ENCODE measurements at places on chromosomes 7 and 10.

DNA sequence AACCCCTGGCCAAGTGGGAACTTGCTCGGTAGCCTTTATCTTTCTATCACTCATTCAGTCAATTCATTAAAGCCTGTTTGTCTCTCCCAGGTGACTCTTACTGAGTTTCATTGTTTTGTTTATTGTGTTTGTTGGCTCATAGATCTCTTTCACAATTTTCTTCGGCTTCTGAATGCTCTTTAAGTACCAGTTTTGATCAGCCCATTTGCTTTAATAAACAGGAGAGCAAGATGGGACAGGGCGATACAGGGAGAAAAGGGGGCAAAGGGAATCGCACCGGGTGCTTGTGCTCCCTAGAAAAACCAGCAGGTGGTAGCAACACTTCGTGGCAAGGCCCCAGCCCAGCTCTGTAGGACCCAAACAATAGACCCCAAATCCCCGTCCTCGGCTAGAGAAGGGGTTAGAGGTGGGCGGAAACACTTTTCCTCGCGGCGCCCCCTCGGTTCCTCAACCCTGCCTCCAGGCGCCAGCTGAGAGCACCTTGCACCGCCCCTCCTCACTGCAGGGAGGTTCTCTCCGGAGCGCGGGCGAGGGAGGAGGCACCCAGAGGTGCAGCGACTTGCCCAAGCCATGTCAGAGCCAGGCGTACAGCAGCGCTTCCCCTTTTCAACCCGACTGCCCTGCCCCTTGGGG, 1.0 kb upstream of the EPHB6 start:
- no peaks in the 10 kb centered on the region for H3K36me3 ChIP-seq
- H3K27me3 ChIP-seq: no peaks in the 10 kb centered on the region
- peak overlapping the region; percentile 93 for H3K27ac ChIP-seq
- H3K4me1 ChIP-seq: peaks cover 21% of the 10 kb centered on the region

DNA sequence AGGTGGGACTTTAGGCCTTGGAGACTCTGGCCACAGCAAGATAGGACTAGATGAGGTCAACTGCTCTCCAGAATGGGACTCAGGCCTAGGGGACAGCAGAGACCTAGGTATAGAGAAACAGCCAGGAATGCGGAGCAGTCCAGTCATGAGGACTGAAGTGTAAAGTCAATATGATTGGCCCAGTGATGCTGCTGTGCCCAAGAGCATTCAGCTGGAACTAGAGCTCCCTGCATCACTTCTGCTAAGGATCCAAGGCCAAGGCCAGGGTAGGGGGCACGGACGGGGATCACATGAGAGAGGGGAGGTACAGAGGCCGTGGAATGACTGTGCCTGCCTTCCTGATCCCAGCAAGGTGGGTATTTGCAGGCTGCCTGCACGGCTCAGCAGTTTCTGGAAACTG, 237.9 kb downstream of the FRMD4A start:
- no peak overlapping the region for H3K4me3 ChIP-seq
- H3K27me3 ChIP-seq: no peaks in the 10 kb centered on the region
- peaks cover 3% of the 10 kb centered on the region for H3K4me1 ChIP-seq
- no peak overlapping the region for H3K27ac ChIP-seq
- no peak for DNase-seq

DNA sequence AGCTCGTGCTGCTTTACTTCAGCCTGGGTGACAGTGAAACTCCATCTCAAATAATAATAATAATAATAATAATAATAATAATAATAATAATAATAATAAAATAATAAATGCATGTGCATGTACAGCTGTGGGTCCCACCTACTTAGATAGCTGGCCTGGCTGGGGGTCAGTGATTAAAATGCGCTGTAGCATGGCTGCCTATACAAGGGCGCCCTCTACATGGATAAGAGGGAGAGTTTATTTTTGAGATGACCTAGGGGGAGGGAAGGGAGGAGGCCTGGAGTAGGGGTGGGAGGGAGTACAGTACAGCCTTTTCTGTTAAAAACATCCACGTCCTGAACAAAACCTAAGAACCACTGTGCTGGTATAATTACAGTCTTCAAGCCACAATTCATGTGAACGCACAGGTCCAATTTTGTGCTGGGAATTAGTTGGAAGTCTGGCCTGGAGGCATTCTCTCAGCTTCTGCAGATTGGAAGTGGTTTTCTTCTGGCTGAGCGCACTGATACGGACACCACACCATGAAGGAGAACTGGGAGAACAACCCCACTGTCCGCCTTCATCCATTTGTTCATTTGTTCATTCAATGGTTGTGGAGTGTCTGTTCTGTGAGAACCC, 146.5 kb downstream of the TMEM178B start:
- no peaks in the 10 kb centered on the region for H3K36me3 ChIP-seq
- no peak overlapping the region for H3K27ac ChIP-seq
- H3K27me3 ChIP-seq: peaks cover 8% of the 10 kb centered on the region
- no peaks in the 10 kb centered on the region for H3K4me1 ChIP-seq

GRCh38 chr7:1270181-1270580, 37.5 kb downstream of the UNCX start:
- peaks cover 17% of the 10 kb centered on the region for H3K27me3 ChIP-seq
- no peak overlapping the region for H3K27ac ChIP-seq
- H3K4me3 ChIP-seq: no peak overlapping the region
- no peak for DNase-seq
- H3K4me1 ChIP-seq: no peaks in the 10 kb centered on the region

- DNase-seq: no peak
- H3K36me3 ChIP-seq: no peaks in the 10 kb centered on the region
- H3K27me3 ChIP-seq: peaks cover 3% of the 10 kb centered on the region
These were observed 56.1 kb downstream of the PAPSS2 start for GRCh38 chr10:87715552-87716347.

DNA sequence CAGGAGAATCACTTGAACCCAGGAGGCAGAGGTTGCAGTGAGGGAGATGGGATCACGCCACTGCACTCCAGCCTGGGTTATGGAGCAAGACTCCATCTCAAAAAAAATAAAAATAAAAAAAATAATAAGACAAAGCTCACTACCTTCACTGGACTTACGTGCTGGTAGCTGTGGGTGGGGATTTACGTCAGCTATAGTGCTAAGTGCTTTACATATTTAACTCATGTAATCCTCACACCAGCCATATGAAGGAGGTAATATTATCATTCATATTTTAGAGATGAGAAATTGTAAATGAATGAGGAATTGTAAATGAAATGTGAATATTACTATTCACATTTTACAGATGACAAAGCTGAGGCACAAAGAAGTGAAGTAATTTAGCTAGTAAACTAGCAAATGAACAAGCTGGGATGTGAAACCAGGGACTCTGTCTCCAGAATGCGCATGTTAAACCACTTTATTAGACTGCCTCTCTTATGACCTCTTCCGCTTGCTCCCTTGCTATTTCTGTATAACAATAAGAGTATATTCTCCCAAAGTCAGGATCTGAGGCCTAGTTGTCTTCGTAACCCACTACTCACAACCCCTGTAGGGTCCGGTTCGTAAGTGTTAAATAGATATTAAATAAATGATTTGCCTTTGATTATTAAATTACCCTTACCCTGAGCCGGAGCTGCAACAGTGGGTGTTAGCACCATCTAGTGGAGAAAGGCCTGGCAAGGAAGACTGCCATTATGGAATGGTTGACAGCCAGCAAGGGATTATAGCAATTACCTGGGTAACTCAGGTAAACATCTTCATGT, 70.2 kb downstream of the HTR7 start:
- no peak overlapping the region for H3K27ac ChIP-seq
- peaks cover 4% of the 10 kb centered on the region for H3K27me3 ChIP-seq
- H3K36me3 ChIP-seq: no peaks in the 10 kb centered on the region
- DNase-seq: no peak
- no peak overlapping the region for H3K4me3 ChIP-seq
- peaks cover 5% of the 10 kb centered on the region for H3K4me1 ChIP-seq

- peak; percentile 84 for DNase-seq
- peak within 1 kb of the TSS; percentile 88 for H3K27ac ChIP-seq
- H3K4me1 ChIP-seq: peaks cover 25% of the 10 kb centered on the region
- H3K36me3 ChIP-seq: peaks cover 11% of the 10 kb centered on the region
- H3K4me3 ChIP-seq: peak within 1 kb of the TSS; percentile 89
These were observed at the start of gene TRAPPC14 for GRCh38 chr7:100158229-100159098. Gene TRAPPC14, minus strand, starts transcription at chr7:100158723. Its CDS starts 224 bp downstream, at chr7:100158499.

DNA sequence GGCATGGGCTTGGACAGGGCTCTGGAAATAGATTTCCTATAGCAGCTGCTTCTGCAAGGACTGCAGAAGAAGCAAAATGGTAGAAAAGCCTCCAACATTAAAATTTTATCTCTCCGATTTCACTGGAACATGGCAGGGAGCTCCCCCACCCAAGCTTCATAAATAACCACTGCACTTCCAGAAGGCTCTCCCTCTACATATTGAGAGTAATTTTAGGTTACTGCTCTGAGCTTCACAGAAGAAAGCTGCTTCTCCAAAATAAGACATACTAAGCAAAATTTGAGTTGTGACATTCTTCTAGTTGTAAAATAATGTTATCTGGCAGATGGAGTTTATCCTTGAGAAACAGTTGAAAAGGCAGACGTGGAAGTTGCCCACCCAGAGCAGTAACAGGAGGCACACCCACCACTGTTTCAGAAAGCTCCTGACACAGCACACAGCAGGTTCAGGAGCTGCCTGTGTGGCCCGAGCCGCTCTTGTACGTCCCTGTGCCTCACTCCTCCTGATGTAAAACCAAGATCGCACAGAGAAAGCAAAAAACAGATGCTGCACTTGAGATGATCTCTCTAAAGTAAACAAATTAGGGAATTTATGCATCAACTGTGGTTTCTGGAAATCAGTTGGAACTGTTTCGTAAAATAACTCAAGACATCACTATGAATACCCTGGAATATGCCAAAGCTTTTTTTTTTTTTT, 621.0 kb downstream of the PARD3 start:
- no peak for DNase-seq
- no peaks in the 10 kb centered on the region for H3K4me1 ChIP-seq
- H3K36me3 ChIP-seq: no peaks in the 10 kb centered on the region
- H3K27ac ChIP-seq: no peak overlapping the region
- H3K4me3 ChIP-seq: no peak overlapping the region

DNA sequence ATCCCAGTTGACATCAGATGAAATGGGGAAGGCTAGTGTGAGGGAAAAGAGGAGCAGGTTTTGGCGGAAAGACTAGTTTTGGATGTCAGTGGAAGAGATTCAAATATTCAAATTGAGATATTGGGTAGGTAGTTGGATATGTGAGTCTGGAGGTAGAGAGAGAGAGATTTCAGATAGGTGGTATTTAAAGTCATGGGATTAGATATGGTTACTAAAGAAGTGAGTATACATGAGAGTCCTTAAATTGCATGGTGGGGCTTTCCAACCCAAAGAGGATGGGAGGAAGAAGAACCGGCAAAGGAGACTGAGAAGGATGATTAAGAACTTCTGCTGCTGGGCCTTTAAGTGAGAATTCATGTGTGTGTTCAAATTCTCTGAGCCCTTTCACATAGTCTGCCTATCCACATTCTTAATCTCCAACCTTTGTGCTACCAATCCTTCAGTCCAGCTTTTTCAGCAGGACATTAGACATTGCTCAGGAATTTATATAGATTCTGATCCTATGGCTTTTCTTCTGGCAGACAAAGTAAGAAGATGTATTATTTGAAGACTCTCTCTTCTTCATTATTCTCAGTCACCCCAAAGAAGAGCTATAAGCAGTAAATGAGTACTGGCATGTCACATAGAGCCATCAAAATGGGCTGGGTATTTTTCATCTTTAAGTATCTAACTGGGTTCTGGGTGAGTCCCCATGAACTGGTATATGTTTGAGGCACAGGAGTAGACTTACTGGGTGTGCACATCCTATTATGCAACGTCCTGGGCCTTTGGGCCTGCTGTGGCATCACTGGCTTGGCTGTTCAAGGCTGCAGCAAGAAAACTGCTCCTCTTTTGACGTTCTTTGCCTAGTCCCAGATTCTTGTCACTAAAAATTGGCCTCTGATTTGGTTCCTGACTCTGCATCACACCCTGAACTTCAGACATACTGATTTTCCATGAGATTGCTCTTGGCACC, 33.6 kb downstream of the ST7 start:
- no peak for DNase-seq
- no peaks in the 10 kb centered on the region for H3K4me1 ChIP-seq
- H3K36me3 ChIP-seq: peaks cover 2% of the 10 kb centered on the region
- H3K27me3 ChIP-seq: no peaks in the 10 kb centered on the region
- H3K27ac ChIP-seq: no peak overlapping the region

- H3K4me1 ChIP-seq: peaks cover 11% of the 10 kb centered on the region
- H3K4me3 ChIP-seq: no peak overlapping the region
- H3K36me3 ChIP-seq: peaks cover 20% of the 10 kb centered on the region
- no peak overlapping the region for H3K27ac ChIP-seq
These were observed 10.2 kb downstream of the HIBADH start for GRCh38 chr7:27652518-27652917.

GRCh38 chr7:117800406-117800805, 72.8 kb downstream of the CTTNBP2 start:
- no peak overlapping the region for H3K4me3 ChIP-seq
- DNase-seq: no peak
- H3K27ac ChIP-seq: no peak overlapping the region

DNA sequence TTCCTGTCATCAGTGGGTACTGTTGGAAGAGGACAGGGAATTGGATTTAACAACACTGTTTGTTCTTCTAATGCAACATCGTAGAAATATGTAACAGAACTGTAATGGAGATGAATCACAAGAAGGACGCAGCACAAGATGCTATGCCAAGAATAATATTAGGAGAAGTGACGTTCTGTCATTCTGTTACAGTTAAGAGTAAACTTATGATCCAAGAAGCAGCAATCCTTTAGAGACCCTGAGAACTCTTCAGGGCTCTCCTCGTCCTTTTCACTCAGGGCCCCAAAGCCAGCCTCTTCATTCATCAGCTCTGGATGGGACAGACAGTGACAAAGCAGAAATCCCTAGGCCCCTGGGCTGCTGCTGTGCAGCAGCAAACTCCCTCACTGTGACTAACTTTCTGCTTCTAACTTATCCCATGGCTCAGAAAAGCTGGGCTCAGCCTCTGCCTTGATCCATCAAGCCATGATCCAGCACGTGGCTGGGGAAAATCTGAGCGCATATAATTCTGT, 8.7 kb upstream of the IL6 start:
- H3K27me3 ChIP-seq: no peaks in the 10 kb centered on the region
- peaks cover 20% of the 10 kb centered on the region for H3K4me1 ChIP-seq
- no peaks in the 10 kb centered on the region for H3K36me3 ChIP-seq
- DNase-seq: no peak

DNA sequence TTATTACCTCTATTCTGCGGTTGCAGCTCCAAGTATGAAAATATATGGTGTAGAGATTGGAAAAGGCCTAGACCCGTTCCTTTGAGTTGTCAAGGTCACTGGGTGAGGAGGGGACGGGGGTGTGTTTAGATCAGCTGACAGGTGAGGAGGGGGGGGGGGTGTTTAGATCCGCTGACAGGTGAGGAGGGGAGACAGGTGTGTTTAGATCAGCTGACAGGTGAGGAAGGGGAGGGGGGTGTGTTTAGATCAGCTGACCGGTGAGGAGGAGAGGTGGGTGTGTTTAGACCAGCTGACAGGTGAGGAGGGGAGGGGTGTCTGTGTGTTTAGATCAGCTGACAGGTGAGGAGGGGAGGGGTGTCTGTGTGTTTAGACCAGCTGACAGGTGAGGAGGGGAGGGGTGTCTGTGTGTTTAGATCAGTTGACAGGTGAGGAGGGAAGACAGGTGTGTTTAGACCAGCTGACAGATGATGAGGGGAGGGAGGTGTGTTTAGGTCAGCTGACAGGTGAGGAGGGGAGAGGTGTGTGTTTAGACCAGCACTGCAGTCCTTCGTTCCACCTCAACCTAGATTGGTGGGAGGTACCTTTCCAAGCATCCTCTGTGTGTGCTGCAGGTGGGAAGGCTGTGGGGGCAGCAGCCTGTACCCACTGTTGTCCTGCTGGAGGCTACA, 655.0 kb upstream of the ADARB2 start:
- no peaks in the 10 kb centered on the region for H3K36me3 ChIP-seq
- no peaks in the 10 kb centered on the region for H3K27me3 ChIP-seq
- H3K27ac ChIP-seq: no peak overlapping the region
- no peak overlapping the region for H3K4me3 ChIP-seq

Data from memory B cell (primary cell).